NCI-H524 treated with DMSO at 0.1 percent for 48 hours (cell line): ENCODE measurements at places on chromosomes 1 and 21.
A peak's percentile ranks its signal among the peaks of the same experiment; 100 is the strongest.

DNA sequence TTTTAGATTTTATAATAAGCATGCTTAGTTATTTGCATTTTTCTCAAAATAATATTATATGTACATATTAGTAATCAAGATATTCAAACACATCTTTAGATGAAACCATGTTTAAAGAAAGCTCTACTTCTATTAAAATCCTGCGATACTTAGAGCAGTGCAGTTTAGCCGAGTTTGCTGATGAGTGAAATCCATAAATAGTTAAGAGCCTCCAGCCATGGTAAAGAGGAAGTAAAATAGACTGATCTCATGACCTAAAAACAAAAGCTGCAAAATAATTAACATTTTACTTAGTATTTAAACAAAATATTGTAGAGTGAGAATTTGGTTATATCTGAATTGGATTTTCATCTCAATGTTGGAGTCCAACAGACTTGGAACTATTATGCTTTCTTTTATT is 147.4 kb upstream of the NRIP1 start:
- DNase-seq: no peak

- no peak for DNase-seq
Measured at GRCh38 chr1:173475564-173476196, 1.5 kb upstream of the PRDX6 start.

DNA sequence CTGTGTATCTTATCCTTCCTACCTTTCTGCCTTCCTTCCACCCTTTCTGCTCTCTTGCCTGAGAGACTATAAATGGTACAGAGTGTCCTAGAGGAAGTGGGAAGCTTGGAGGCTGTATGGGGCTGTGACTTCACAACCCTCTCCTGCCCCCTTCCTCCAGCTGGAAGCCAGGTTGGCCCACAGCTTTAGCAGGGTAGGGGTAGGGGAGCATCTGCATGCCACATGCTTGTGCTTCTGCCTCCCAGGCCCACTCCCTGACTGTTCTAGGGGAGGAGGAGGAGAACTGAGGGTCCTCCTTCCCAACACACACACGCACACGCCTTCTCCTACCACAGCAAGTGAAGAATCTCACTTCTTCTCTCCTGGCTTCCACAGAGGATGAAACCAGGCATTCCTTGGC is 3.9 kb upstream of the SLC27A3 start:
- no peak for DNase-seq

- DNase-seq: no peak
Measured at GRCh38 chr1:187816646-187817045, 987.9 kb downstream of the PLA2G4A start.

DNA sequence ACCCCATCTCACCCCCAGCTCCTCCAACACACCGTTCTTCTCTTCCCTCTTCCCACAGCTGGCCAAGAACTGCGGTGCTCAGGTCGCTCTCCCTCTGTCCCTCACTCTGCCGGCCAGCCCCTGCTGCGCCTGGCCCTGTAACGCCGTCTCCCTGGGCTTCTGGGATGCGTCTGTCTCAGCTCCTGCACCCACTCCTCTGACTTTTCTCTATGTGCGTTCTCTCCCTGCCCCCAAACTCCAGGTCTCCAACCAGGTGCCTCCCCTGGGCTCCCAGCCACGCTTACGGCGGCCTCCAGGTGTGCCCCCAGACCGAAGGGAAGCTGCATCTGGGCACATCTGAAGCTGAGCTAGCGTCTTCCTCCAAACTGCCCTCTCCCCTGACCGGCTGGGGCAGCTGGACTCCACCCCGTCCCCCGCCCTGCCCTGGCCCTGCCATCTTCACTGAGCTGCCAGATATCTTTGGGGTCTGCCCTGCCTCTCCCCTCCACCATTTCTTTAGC is 2.6 kb downstream of the KRTAP10-12 start:
- DNase-seq: no peak

GRCh38 chr1:112925015-112925414 is 31.0 kb downstream of the SLC16A1 start:
- no peak for DNase-seq

GRCh38 chr1:75554181-75554580 is 56.7 kb downstream of the SLC44A5 start:
- DNase-seq: peak; percentile 32

DNA sequence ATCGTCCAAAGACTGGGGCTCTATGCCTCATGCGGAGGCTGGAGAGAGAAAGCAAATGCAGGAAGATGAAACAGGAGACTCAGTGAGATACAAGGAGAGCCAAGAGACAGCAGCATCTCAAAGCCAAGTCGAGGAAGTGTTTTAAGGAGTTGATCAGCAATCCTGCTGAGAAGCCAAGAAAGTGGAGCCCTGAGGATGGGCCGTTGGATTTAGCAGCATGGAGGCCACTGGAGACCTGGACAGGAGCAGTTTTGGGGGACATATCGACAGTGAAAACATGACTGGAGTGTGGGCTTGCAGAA is 107.4 kb upstream of the ZBTB40 start:
- no peak for DNase-seq

GRCh38 chr1:220824031-220824989 is 37.6 kb downstream of the MTARC1 start:
- DNase-seq: no peak

GRCh38 chr1:29944253-29944905 is 708.1 kb downstream of the PTPRU start:
- no peak for DNase-seq

GRCh38 chr1:60262701-60263100 is 189.1 kb upstream of the C1orf87 start:
- no peak for DNase-seq

DNA sequence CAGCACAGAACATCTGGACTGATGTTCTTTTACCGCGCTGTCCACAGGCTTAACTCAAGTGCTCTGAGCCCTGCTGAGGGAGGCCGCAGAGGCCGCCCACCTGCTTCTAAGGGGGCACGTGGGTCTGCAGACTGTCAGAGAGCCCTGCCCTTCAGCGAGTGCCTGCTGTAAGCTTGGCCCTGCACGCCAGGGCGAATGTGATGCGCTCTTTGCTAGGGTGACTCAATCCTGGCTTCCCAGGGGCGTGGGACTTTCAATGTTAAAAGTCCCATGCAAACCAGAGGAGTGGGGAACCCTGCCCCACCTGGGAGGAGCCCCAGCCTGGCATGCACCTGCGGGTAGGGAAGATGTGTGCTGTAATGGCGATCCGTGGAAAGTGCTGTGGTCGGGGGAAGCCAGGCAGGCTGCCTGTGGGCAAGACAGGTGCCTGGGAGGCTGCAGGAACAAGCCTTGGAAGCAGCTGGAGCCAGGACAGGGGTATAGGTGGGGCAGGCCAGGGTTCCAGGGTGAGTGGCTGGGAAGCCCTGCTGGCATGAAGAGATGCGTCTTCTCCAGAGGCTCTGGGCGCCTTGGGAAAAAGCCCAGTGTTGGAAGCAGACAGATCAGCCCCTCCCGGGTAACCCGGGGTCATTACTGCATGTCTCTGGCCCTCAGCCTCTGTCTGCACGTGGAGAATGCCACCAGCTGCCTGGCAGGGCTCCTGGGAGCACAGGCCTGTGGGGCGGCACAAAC is 594 bp upstream of the PANK4 start:
- DNase-seq: peak; percentile 39

DNA sequence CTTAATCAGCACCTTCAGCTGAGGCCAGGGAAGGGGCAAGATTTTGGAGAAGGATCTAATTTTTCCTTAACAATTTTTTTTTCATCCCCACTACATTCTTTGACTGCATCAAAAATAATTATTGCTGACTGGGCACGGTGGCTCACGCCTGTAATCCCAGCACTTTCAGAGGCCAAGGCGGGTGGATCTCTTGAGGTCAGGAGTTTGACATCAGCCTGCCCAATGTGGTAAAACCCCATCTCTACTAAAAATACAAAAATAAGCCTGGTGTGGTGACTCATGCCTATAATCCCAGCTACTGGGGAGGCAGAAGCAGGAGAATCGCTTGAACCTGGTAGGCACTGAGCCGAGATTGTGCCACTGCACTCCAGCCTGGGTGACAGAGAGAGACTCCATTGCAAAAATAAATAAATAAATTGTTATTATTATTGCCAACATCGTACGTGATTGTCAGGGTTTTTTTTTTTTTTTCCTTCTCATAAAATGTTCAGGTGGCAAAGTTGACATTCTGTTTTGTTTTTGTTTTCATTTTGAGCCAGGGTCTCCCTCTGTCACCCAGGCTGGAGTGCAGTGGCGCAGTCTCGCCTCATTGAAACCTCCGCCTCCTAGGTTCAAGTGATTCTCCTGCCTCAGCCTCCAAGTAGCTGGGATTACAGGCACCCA is 37.3 kb upstream of the MORC3 start:
- no peak for DNase-seq

DNA sequence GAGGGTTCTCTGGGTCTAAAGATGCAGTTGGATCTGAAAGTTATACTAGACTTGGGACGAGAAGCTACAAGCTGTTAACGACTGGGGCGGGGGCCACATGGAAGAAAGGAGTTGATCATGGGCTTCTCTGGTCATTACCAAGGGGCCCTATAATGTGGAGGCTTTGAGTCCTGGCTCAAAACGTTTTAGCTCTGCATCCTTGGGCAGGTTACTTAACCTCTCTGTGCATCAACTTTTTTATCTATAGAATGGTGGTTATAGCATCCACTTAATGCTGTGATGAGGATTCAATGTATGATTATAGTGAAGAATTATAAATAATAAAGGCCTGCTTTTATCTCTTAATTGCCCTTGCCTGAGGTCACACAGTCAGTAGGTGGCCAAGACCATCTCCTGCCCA is 53.1 kb downstream of the UBIAD1 start:
- DNase-seq: no peak

GRCh38 chr1:170309389-170310013 is 163.7 kb downstream of the NTMT2 start:
- DNase-seq: no peak

- DNase-seq: no peak
Measured at GRCh38 chr1:40956407-40956806, 23.1 kb upstream of the CTPS1 start.

- no peak for DNase-seq
Measured at GRCh38 chr1:221725735-221726672, 15.9 kb downstream of the DUSP10 start.

DNA sequence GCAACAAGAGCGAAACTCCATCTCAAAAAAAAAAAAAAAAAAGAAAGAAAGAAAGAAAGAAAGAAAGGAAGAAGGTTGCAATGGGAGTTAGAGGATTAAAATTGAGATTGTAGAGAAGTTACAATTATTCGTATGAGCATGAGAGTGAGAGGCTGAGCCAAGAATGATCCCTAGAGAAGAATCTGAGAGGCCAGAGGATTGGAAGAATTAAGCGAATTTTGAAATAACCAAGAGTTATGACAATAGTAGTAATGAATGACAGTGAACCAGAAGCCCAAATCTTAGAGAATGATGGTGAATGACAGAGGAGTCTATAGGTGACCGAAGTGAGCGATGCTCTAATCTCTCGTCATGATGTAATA is 369 bp upstream of the ZYG11B start:
- no peak for DNase-seq

GRCh38 chr1:5993556-5994491 is 1.6 kb upstream of the NPHP4 start:
- no peak for DNase-seq

DNA sequence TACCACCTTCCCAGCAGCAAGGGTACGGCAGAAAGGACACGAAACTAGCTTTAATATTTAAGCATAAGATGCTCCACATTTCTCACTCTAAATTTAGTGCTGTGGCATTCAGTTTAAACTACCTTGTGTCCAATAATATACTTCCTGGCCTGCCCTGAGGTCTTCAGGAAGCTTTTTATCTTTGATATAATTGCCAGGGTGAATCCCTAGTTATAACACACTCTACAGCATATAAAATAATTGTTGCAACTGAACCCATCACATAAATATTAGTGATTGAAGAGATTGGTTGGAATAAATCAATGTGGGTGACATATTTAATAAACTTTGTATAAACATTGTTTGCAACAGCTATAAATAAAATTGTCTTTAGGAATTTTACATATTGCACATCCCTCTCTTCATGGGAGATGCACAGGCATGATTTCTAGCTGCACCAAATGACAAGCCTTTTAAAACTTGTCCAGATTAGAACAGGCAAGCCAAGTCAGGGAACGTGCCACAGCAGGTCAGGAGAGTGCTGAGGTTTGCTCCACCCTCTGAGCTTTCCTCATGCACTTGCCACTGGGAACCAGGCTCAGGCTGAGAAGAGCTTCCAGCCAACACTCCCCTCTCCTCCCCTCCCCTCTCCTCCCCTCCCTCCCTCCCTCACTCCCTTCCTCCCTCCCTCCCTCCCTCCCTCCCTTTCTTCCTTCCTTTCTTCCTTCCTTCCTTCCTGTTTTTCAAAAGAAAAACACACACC is 623.2 kb upstream of the PKN2 start:
- no peak for DNase-seq

GRCh38 chr1:38173848-38174247 is 127.3 kb upstream of the POU3F1 start:
- DNase-seq: no peak

DNA sequence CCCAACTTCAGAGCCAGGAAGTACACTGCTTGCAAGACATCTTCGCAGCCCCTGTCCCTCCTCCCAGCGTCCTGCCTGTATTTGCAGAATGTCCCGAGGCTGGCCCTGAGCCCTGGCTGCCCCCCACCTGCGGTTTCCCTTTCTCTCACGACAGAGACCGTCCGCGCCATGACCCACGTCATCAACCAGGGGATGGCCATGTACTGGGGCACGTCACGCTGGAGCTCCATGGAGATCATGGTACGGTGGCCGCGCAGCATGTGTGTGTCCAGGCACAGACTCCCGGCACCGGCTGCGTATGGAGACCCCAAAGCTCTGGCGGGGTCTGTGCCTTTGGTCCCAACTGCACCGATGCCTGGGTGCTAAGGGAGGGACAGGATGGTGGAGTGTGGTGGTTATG is 48.6 kb downstream of the KCNAB2 start:
- no peak for DNase-seq

DNA sequence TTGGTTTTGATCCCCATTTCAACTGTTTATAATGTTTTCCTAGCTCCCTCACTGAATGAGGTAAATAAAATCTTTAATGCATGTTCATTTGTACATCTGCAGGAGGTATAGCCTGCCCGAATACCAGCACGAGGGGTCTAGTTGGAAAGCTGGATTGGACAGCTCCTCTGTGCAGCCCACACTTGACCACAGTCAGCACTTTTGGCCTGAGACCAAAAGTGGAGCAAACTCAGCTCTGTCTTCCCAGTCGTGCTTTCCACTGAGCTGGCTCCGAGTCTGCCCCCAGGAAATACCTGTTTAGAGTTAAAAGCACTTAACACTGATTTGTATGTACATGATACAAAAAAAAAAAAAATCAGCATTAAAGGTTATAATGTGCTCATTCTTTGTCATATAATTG is 224.4 kb downstream of the DSCAM start:
- no peak for DNase-seq

DNA sequence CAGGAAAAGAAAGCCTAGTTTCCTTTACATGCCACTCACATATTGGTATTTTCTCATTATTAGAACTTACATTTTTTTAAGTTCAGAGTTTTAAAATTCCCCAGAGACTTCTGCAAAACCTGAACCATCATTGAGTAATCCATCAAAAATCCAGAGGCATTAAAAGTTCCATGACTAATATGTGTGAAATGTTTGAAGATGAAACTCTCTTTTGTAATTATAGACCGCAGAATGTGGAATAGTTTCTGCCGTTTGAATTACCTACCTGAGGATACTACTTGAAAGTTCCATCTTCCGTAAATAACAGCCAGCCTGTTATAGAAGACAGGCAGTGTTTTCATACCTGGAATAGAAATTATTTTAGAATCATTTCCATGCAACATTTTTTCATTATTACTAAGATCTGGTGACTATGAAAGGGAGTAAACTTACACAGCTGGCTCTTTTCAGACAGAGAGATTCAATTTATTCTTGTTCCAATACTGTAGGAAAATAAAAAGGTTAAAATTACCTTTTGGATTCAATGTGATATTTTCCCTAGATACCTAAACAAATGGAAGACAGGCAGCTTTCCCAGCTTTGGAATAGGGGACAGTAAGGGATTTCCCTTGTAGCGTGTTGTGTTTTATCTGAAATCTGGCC is 131.4 kb downstream of the ST6GALNAC5 start:
- no peak for DNase-seq

- no peak for DNase-seq
Measured at GRCh38 chr1:63843884-63844283, 70.1 kb downstream of the ROR1 start.
